Activated naive CD4-positive, alpha-beta T cell treated with Interleukin-2 at 50 U/mL for 16 hours (primary cell): ENCODE measurements at places on chromosomes 5 and 9.

DNA sequence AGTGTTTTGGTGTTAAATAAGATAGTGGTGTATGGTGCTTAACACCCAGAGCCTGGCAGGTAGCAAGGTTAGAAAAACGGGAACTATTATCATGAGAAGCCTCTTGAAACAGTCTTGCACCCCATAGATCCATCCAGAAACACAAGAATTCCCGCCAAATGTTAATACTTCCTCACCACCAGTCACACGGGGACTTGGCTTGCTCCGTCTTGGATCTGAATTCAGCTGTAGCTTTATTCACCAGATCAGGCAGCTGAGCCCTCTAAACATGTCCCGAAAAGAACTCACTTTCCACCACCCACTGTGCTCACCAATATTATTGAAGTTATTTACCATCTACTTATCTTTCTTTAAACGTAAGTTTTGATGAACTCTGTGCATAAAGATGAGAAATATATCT lies 101.6 kb upstream of the PTPN3 start:
- no peak for DNase-seq

- DNase-seq = no peak
Observed at GRCh38 chr5:127769386-127769785, 66.2 kb downstream of the CCDC192 start.

DNA sequence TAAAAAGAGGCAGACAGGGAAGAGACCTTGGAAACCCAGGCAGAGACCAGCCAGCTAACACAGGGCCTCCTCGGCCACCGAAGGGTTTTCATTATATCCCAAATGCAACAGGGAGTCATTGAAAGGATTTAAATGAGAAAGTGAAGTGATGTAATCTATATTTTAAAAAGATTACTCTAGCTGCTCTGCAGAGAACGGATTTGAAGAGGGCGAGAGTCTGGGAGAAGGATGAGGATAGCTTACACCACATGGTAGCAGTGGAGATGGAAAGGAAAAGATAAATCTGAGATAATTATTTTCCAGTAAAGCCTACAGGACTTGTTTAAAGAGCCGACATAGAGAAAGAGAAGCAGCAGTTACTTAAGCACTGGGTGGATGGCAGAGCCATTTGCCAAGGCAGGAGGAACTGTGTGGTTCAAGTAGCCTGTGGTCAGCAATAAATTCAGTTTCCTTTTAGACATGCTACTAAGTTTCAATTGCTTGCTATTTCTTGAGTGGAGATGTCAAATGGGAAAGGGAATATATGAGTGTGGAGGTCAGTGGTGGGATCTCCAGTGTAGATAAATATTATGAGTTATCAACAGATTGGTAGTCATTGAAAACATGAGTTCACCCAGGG lies 9.3 kb downstream of the FBN2 start:
- DNase-seq = no peak

GRCh38 chr5:115599924-115600323 lies 2.4 kb downstream of the TICAM2 start:
- no peak for DNase-seq

- DNase-seq = no peak
Observed at GRCh38 chr5:41161271-41161670, 52.1 kb downstream of the C6 start.

DNA sequence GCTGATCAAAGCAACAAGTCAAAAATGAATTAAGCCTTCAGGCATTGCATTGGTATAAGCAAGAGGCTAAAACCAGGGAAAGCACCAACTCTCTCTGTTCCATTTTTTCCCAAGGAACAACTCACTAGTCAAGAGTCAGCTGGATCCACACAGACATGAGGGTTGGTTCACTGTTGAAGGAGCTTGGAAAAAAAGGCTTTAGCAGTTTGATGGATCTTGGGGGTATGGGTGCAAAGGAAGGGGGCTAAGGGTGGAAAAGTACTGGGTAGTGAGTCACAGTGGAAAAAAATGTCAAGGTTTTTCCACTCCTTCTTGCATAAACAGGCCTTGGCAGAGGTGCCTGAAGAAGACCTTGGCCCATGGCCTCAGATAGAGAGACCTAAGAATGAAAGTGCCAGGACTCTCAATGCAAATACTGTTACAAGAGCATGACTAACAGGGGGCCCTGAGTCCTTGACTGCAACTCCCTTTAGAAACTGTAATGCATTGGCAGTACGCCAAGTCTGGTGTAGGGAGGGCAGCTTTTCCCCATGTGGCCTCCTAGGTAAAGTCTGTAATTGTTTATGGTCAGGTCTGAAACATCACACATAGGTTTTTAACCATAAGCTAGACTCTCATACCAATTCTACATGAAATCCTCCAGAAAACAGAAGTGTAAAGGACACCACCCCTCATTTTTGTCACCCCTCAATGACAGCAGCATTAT lies 23.7 kb downstream of the ACTL7A start:
- peak; percentile 16 for DNase-seq

- DNase-seq = no peak
Observed at GRCh38 chr9:9792144-9792857, 820.5 kb downstream of the PTPRD start.

DNA sequence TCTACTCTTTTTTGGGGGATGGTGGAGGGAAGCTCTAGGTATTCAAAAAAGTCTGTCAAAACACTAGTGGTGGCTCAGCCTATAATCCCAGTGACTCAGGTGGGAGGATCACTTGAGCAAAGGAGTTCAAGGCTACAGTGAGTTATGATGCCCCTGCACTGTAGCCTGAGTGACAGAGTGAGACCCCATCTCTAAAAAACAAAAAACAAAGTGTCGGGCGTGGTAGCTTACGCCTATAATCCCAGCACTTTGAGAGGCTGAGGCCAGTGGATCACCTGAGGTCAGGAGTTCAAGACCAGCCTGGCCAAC lies 15.8 kb upstream of the SLC35D2 start:
- no peak for DNase-seq

DNA sequence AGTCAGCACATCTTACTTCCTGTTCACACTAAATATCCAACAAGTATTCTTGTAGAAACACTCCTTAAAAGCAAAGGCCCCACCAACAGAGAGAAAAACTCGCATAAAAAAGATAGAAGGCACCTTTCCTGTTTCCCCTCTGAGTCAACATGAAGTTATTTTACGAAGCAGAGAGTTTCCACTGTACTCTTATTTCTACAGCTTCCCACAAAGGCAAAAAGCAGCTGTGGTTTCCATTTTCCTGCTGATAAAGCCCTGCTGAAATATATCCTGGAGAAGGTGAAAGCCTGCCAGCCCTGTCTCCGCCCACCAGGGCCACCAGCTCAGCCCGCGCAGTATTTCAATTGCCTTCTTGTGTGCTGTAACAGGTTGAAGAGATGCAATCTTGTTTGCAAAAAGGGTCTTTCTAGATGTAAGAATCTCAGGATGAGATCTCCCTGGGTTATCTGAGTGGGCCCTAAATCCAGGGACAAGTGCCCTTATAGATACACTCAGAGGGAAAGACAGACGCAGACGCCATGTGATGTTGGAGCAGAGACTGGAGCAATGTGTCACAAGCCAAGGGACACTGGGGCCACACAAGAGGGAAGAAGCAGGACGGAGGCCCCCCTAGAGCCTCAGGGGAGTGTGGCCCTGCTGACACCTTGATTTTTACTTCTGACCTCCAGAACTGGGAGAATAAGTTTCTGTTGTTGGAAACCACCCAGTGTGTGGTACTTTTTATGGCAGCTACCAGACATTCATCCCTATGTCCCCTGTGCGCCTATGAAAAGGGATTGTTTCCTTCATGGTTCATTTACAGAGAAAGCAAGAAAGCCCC lies 19.9 kb downstream of the SEMA4D start:
- peak; percentile 68 for DNase-seq

DNA sequence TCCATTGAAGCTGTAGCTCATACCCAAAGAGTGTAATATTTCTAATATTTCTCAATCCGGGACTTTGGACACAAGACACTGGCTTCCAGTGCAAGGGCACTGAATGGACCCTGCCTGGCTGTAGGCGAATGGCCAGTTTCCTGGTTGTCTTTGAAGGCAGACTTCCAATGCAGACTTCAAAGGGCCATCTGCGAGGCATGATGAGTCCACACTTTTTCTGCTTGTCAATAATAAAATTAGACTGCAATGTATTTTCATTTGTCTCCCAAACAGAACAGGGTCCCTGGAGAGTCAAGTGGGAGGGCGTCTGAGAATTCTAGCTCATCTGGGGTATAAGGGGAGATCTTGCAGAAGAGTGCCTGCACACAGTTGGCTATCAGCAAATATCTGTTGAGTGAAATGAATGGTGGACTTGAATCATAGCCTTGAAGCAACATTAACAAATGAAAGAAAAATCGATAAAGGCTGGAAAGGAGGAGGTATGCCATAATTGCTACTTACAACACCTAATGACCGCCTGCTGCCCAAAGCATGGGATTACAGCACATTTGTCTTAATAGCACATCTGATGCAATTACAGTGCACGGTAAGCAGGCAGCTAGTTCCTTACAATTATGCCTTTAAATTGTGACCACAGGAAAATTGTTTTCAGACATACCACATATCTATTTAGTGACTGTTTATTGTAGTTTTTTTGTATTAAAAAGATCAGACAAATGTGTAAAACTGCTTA lies 137.5 kb downstream of the ARHGEF28 start:
- no peak for DNase-seq

GRCh38 chr5:74623748-74624408 lies 16.6 kb downstream of the ENC1 start:
- no peak for DNase-seq

DNA sequence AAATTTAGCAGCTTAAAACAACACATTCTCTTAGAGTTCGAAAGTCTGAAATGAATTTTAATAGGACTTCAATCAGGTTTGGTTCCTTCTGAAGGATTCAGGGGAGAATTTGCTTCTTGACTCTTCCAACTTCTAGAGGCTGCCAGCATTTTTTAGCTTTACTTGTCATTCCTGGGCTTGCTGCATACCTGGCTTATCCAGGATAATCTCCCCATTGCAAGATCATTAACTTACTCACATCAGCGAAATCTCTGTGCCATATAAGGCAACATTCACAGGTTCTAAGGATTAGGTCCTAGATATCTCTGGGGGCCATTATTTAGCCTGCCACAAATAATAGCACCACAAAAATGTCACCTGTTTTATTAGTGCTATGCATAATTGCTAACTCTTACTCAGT lies 46.2 kb upstream of the PCSK5 start:
- DNase-seq = no peak

DNA sequence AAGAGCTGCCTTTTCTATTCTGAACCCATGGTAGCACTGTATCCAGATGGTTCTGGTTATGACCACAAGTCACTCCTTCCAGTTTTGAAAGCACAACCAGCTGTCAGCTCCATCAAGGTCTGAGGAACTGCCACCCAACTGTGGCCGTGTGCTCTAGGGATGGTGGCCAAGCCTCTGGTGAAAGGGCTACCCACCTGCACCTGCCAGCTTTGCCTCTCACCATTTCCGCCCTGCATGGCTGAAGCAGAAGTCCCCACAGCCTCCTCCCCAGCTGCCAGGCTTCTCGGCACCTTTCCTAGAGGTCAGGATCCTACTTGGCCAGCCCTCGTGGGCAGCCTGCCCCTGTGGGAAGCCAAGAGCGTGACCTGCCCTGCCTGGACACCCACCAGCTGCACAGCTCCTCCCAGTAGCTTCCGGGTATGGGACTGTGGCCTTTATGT lies 16.8 kb downstream of the SEMA5A start:
- no peak for DNase-seq

GRCh38 chr9:106970219-106970975 lies 107.4 kb downstream of the ZNF462 start:
- no peak for DNase-seq

- no peak for DNase-seq
Observed at GRCh38 chr5:90641528-90641927, 82.9 kb downstream of the ADGRV1 start.

DNA sequence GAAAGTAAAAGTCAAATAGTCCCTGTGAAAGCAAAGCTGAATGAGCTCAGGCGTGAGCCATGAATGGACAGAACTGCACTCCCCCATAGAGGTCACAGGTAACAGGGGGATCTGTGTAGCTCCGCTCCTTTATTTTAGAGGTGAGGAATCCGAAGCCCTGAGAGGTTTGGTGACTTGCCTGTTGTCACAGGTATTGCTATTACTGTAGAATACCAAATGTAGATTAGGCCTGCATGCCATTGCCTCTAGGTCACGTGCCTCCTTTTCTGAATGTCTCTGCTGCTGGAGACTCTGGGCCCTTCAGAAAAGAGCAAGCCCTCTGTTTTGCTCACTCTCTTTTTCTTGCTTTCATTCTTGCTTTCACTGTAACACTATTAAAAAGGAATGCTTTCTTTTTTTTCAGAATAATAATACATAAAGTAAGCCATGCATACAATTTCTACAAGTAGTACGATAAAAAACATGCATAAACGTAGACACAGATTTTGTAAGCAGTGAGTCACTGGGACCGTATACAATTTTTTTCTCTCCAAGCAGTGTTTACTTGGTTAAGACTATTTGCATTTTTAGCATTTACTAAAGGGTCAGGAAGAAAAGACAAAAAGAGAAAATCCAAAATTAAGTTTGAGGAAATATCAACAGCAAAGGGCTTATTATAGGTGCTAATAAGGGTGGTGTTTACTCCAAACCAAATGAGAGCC lies 568.7 kb upstream of the ADAMTS16 start:
- DNase-seq = no peak

DNA sequence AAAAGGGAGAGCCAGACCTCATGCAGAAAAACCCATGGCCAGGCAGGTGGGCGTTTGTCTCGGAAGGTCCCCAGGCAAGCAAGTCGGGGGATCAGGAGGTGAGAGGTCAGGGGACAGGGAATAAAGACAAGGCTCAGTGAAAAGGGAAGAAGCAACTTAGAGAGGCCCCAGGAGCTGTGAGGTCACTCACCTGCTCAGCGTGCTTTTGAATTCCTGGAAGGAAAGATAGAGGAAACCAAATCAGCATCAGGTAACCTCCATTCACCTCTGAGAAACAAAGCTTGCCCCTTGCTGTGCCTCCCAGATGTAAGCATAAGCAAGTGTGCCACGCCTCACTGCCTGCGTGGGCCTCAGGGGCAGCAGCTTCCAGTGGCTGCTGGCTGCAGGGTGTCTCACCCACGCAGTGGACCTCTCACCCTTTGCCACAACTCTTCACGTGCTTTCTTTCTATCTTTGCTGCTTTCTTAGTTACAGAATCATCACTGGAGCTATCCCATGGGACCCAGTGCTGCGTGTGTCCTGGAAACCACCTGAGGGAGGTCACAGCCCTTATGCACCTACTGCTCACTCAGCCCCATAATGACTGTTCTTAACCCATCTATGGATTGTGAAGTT lies 6.0 kb downstream of the TRIM7 start:
- DNase-seq = no peak

- no peak for DNase-seq
Observed at GRCh38 chr5:37808945-37809344, 30.9 kb downstream of the GDNF start.

- DNase-seq = no peak
Observed at GRCh38 chr9:75051285-75051684, 23.2 kb upstream of the CARNMT1 start.

DNA sequence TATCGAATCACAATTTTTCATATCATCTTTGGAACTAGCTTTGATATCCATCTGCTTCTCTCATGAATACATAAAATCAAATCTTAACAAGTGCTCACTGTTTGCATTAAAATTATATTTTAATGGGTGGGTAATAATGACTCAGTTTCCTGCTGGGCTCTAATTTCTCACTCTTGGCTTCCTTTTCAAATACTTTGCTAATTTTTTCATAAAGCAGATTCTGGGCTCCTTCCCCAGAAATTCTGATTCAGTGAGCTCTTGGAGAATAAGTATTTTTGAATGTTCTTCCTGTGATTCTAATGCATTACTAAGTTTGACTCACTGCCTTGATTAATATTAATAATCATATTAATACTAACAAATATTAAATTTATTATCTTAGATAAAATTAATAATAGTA lies 48.9 kb downstream of the YIPF5 start:
- no peak for DNase-seq
